Mucosa of descending colon (tissue), 3 donors: ENCODE measurements at places on chromosomes 13 and 19. TPM values are rescaled to one million over a fixed set of nuclear protein-coding genes. Genes with fewer than 3 reads are reported as not detected.

GRCh38 chr13:33183431-33184111 is 102.0 kb downstream of the STARD13 start:
- DNase-seq: no peak

- DNase-seq: no peak
Measured at GRCh38 chr19:33865306-33865705, 68.6 kb downstream of the KCTD15 start.

DNA sequence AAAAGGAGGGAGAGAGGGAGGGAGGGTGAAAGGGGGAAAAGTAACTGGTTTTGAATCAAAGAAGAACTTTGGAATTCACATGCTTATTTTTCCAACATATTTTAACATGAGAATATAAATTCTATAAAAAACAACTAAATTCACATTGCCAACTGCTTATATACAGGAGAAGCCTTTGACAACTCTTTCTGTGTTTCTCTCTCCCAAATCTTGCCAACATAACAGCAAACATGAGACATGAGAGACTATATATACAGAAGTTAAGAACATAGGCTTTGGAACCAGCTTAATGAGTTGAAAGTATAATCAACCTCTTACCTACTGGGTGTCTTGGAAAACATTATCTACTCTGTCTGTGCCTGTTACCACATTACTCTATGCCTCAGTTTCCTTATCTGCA is 493.3 kb downstream of the RFC3 start:
- no peak for DNase-seq

GRCh38 chr13:50078895-50079654 is 63.8 kb downstream of the KCNRG start:
- DNase-seq: no peak

DNA sequence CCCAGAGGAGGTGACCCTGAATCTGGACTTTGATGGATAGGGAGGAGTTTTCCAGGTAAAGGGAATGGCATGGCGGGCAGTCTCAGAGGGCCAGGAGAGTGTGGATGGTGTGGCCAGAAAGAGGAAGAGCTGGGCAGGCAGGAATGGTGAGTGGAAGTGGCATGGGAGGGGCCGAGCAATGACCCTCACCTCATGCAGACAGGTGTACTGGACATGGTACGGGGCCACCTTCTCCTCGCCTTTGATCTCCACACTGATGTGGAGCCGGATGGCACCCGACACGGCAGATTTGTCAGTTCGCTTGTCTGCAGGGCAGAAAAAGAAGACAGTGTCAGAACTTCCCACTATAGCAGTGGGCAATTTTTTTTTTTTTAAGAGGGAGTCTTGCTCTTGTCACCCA is 45.5 kb downstream of the UNC13A start:
- DNase-seq: peak; percentile 20

- DNase-seq: no peak
Measured at GRCh38 chr13:104098421-104098820, 1032.2 kb upstream of the SLC10A2 start.

GRCh38 chr19:50457300-50457699 is 19.0 kb upstream of the EMC10 start:
- no peak for DNase-seq

DNA sequence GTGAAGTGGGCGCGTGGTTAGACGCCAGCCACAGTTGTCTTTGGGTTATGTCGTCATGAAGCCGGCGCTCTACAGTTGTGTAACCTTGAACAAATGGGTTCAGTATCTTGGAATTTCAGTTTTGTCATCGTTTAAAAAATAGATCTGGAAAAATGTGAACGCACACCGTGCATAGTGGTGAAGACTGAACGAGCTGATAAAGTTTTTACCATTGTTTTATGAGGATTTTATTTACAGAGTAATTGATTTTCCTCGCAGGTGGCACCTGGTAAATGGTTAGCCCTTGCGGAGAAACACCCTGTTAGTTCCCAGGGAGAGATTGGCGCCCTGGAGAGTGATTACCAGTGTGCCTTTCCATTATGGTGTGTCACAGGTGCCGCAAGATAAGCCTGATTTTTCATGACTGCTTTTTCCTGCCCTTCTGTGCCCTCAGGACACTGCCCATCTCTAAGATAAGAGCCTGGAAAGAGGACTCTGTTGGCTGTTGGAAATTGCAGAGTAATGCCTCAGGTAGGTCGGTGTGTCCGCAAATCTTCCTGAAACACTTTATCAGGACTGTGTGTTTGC is 577 bp downstream of the ZNF181 start:
- DNase-seq: peak; percentile 32

- DNase-seq: no peak
Measured at GRCh38 chr19:39138221-39139211, 12.9 kb downstream of the PAK4 start.

- DNase-seq: no peak
Measured at GRCh38 chr19:23318143-23318542, 67.9 kb upstream of the ZNF724 start.

DNA sequence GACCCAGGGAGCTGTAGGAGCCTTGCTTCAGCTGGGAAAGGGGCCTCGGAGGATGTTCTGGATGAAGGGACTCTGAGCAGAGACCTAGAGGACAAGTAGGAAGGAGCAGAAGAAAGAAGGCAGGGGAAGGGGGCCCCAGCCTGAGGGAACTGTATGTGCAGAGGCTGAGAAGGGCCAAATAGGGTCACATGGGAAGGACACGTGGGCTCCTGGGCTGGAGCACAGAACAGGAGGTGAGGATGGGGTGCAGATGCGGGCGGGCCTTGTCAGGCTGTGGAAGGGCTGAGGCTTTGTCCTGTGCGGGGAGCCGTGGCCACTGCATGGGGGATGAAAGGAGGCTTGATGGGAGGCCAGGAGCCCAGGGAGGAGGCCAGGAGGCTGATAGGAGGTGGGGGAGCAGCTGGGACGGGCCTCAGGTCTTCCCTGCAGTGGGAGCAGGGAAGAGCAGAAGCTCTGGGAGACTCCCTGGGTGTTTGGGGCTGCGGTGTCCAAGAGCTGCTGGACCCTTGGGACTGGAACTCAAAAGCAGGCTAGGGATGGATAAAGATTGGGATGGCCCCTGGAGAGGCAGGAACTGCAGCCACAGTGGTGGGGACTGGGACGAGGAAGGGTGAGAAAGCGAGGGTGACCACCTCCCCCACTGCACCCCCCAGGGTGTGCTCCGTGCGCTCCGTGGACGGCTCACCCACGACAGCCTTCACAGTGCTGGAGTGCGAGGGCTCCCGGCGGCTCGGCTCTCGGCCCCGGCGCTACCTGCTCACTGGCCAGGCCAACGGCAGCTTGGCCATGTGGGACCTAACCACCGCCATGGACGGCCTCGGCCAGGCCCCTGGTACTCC is 11.4 kb upstream of the LTBP4 start:
- no peak for DNase-seq

DNA sequence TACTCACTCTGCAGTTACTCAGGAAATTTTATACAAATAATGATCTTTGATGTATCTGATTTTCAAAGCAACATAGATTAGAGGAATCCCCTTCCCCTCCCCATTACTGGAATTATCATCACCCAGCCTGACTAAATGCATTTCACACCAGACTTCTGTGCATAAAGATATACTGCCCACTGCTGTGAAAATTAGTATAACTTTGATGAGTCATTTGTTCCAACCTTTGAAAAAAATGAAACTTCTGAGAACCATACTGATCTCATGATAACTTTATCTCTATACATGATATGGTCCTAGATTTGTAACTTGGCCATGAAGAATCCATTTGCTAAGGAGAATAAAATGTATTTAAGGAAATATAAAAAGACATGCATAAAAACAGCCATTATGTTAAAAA is 63.9 kb downstream of the GPC6 start:
- no peak for DNase-seq

DNA sequence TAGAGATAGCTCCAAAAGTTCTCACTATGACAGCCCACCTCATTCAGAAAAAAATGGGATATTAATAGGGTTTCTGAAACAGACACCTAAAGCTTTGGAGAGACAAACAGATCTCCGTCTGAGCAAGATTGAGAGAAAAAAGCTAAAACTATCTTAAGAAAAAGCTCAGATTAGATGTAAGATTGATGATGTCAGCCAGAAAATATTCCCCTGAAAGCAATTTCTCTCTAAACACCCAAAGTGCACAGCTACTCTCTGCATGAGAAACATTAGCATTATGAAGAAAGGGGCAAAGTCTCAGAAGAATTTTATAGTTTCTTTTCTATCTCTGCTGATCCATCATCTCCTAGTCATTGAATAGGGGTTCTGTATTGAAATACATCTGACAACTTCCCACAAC is 148.9 kb downstream of the ZNF737 start:
- DNase-seq: no peak

The ATP4A gene
- not detected for total RNA-seq

The ZNF541 gene
- not detected for total RNA-seq

The GDF15 gene
- 13.8 TPM for total RNA-seq
